ENCODE measurements at places on chromosomes 3 and 15.

DNA sequence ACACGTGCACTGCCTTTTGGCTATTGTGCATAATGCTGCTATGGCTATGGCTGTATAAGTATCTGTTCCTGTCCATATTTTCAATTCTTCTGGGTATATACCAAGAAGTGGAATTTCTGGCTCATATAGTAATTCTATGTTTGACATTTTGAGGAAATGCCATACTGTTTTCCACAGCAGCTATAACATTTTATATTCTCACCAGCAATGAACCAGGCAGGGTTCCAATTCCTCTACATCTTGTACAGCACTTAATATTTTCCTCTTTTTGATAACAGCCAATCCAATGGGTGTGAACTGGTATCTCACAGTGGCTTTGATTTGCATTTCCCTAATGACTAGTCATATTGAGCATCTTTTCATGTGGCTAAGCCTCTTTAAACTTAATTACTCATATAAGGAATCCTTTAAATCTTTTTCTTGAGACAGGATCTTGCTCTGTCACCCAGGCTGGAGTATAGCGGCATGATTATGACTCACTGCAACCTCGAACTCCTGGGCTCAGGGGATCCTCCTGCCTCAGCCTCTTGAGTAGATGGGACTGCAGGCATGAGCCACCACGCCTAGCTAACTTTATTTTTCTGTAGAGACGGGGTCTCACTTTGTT is 38.1 kb upstream of the IGDCC4 start:
- no peak for DNase-seq

GRCh38 chr3:188439080-188439479 is 285.1 kb downstream of the LPP start:
- peak; percentile 31 for DNase-seq

GRCh38 chr3:19877656-19878055 is 56.4 kb downstream of the EFHB start:
- no peak for DNase-seq

DNA sequence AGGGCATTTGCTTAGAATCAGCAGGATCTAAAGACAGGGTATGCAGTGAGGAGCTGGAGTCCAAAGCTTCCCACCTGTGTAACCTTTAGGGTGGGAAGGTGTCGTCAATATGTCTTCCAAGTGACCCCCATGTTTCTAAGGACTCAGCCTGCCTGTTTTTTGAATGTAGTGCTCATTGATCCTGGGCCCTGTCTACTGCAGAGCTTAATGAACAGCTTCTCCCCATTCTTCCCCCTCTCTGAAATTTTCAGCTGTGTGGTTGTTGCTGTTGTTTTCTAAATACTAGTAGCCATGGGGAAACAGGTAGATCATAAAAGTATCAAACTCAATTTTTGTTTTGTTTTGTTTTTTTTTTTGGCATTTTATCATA is 39.7 kb downstream of the MBNL1 start:
- DNase-seq: no peak

GRCh38 chr3:174232658-174233429 is 626.3 kb upstream of the NAALADL2 start:
- DNase-seq: no peak

DNA sequence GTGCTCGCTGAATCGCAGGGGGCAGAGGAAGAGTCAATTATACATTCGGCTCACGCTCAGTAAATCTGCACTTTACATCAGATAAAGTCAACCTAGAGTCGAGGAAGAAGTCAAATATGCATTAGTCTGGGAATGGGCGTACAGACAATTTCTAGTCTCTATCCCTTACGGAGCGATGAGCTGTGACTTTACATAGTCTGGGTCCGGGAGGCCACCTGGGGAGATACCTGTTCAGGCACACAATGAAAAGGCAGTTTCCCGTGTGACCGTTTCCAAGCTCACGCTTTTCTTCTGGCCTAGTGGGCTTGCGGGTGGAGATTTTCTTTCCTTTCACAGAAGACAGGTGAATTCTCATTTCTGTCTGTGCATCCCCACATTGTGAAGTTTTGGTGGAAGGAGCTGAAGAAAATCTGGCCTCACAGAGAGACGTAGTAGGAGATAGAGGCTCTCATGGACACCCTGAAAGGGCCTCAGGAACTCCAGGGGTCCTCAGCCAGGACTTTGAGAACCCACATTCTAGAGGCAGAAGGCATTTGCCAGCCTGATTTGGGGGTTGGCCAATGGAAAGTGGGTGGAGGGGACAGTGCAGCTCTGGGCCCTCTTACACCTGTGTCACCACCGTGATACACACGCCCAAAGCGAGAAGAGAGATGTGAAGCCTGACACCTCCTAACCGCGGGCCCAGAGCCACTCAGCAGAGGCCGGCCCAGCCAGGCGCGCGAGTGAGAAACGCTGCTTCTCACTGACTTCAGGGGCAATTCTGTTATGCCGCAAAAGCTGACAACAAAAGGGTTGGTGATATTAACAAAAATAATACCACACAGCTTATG is 10.7 kb upstream of the OCA2 start:
- no peak for DNase-seq
